Activated T-helper 9 cell treated with anti-CD3 and anti-CD28 coated beads, Interleukin-2, amount 50 U/mL, for 16 hours (primary cell): ENCODE measurements at places on chromosomes 12 and 14.

GRCh38 chr12:31117203-31118011 is 43.7 kb downstream of the DDX11 start:
- DNase-seq = peak; percentile 46

- DNase-seq = no peak
These were observed 92.7 kb downstream of the TTLL5 start for GRCh38 chr14:75753696-75754095.

GRCh38 chr12:41981758-41982157 is 162.9 kb downstream of the GXYLT1 start:
- no peak for DNase-seq

- DNase-seq = peak; percentile 16
These were observed 4.1 kb upstream of the IGF1 start for GRCh38 chr12:102484428-102484958.

DNA sequence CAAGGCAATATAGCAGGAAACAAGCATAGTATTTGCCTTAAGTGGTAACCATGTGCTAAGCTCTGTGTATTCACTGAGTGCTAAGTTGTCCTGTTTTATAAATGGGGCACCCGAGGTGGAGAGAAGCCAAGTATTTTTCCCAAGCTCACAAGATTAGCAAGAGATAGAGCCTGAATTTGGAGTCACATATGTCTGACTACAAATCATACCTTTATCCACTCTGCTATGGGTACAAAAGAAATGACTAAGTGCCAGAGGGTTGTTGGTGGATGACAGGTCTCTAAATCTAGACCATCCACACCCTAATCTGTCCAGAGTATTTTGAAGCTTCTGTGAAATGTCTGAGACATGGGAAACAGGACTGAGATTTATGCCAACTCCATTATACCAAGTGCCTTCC is 182.1 kb upstream of the SEL1L start:
- DNase-seq = no peak
